ENCODE measurements at places on chromosomes 5 and 9.

GRCh38 chr5:40672425-40672824, 7.3 kb upstream of the PTGER4 start:
- DNase-seq = no peak

DNA sequence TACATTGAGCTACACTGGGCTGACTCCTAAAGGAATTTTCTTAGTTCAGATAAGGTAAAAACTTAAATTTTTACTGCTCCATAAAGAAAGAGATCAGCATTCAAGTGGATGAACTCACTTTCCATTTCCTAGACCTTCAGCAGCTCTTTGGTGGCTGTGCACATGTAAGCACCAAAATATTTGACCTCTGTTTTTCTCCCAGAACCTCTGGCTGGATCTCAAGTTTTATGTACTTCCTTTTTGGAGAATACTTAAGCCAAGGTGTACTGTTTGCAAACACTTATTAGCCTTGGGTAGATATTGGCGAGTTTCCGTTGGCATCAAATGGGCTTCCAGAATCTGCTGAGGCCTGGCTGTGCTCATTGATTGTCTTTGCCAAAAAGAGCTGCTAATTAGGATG, 10.3 kb downstream of the TNC start:
- DNase-seq = no peak

DNA sequence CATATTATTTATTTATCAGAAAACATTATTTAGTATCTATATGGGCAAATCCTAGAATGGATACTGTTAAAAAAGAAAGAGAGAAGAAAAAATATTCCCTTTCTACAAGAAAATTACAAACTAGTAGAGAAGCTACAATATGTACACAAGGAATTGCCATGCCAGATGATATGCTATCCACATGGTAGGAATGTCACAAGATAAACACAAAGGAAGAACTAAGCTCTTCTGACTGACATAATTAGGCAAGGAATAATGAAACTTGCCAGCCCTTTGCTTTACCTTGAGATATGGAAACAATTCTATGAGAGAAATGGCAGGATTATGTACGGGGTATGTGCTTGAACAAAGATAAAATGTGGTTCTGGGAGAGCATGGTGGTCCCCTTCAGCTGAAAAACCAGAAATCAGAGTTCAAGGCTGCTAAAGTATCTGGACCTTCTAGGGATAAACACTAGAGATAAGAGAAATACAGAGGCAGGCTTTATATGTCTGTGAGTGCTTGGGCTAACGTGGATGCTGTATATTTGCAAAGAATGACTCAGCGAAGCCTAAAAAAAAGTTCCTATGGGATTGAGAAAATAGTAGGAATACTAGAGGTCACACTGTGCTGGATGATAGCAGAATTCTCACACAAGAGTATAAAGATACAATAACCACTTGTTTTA, 451.6 kb downstream of the TLE1 start:
- DNase-seq = no peak

GRCh38 chr9:84796404-84796803, 126.9 kb downstream of the NTRK2 start:
- DNase-seq = no peak

- DNase-seq = no peak
These were observed 11.5 kb downstream of the SNX30 start for GRCh38 chr9:112761912-112762655.

GRCh38 chr9:7210854-7211637, 453.3 kb downstream of the KDM4C start:
- DNase-seq = no peak

DNA sequence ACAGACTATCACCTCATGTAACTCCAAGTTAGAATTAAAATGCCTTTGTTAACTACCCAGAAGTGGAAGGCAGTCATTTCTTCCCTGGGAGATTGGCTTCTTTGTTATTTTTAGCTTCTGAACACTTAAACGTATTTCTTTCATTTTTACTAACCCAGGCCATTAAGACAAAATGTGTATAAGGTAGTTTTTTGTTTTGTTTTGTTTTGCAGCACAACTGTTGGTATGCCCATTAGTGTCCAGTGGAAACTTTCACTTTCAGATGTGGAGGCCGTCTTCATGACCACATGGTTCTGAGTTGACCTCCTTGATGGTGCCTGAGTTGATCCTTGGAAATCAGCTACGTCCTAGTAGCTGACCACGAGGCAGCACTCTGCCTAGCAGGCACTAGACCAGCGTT, 264.6 kb upstream of the ZNF608 start:
- DNase-seq = no peak

DNA sequence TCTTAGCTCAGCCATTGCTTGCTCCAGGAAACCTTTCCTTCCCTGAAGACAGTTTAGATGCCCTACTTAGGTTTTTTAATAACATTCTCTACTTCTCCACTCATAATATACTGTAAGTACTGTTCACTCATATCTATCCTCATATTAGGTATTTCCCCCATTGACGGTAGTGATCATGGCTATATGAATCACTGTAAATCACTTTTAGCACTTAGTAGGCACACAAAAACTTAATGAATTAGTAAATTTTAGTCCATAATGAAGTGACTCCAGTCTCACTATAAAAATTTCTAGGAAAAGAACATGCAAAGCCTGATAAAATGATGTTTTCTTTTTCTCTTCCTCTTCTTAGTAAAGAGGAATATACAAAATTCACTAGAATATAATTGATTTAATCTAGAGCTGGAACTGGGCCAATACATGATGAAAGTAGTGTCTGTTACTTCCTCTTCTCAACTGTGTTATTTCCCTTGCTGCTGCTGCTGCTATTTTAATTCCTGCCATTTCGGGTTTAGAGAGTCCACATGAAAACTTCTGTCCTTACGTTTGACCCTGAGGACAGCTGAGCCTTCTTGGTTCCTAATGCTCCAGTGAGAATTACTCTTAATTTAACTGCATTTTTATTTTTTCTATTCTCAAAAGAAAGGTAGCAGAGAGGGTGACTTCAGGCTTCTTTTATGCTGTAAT, 73.5 kb downstream of the LNPEP start:
- DNase-seq = no peak

DNA sequence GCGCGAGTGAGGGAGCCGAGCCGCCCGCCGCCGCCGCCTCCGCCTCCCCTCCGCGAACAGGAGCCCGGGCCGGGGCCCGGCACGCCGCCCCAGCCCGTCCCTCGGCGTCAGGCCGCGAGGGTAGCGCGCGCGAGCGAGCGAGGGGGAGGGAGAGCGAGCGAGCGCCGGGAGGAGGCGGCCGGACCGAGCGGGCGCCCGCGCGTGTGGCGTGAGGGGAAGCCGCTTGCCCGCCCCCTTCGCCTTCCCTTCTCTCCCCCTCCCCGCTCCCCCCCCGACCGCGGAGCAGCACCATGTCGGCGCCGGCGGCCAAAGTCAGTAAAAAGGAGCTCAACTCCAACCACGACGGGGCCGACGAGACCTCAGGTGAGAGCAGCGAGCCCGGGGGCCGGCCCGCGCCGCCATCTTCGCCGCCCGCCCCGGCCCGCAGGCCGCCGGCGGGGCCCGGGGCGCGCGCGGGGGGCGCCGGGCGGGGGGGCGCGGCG, 312 bp downstream of the SET start:
- peak; percentile 6 for DNase-seq

DNA sequence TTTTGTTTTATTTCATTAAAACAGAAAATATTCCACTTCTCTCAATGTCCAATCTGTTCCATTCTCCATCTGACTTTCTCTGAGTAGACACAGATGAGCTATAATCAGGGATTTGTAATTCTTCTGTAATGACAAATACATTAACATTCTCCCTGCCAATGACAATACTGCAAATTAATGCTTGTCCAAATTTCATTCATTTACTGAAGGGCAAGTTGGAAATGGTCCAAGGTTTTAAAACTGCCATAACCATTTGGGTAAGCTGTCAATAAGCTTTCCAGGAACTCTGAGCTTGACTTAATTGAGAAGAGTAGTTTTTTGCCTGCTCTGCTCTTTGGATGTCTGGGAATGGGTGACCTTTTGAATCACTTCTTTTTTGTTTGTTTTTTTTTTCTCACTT, 253.5 kb downstream of the DMRTA1 start:
- DNase-seq = no peak

DNA sequence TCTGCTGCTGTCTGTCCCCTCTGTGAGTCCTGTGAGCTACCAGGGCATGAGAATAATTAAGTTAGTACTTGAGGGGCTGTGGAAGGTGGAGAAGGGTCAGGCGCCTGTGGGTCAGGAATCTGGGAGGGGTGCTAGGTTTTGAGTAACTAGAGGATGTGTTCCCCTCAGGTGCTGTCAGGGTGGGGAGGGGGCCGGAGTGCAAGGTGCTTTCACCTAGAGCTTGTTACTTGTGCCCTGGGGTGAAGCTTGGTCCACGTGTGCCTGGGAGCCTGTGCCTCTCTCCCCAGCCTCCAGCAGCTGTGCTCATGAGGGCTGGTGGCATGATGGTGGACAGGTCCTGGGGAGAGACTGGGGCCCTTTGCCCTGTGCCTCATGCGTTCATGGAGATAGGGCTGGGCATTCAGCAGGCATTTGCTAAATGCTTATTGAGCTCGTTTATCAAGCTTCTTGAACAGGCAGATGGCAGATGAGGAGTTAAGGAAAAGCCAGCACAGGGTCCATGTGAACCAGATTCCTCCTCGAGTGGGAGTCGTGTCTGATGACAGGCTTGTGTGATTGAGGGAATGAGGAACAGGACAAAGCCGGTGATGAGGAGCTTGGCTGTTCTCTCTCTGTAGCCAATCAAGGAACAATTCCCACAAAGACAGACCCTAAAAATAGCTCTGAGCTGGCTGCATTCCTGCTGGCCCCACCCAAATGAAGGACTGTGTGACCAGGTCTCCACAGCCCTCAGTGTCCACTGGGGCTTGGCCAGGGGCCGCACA, 40.9 kb downstream of the CACNA1B start:
- DNase-seq = no peak

- DNase-seq = no peak
These were observed 9.0 kb upstream of the PHF19 start for GRCh38 chr9:120885958-120886357.

- DNase-seq = no peak
These were observed 719 bp downstream of the ARL14EPL start for GRCh38 chr5:116032991-116033390.

DNA sequence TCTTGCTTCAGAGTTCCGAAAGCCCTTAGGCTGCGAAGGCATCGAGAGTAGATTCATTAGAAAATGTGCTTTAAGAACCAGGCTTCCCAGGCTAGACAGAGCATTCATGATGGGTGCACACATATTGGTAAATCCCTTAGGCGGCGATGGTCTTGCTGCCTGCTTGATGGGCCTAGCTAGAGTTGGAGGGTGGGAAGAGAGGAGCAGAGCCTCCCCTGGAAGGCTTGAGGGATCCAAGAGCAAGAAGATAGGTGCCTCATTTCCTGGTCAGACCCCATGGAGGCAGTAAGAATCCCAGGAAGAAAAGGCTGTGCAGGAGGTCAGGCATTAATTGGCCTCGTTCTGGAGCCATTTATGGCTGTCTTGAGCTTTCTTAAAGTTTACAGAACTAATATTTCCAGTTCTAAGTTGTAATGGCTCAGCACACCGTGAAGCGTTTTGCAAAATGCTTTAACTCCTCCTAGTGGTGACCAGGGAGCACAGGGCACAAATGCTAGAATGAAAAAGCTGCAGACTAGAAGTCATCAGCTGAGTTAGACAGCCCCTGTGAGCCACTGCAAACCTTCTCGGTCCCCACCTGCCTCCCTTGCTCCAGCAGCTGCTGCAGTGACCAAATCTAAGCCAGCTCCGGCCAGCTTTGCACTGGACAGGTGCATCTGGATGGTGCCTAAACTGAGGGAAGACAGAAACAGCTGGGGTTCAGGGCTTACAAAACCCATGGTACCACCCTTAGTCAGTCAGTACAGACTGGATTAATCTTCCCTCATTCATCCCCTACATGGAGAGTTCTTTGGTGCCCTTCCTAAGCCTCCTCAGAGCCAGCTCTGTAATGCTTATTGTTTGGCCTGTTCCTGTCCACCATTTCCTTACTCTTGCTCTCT, 14.7 kb downstream of the SLC45A2 start:
- DNase-seq = peak; percentile 58

DNA sequence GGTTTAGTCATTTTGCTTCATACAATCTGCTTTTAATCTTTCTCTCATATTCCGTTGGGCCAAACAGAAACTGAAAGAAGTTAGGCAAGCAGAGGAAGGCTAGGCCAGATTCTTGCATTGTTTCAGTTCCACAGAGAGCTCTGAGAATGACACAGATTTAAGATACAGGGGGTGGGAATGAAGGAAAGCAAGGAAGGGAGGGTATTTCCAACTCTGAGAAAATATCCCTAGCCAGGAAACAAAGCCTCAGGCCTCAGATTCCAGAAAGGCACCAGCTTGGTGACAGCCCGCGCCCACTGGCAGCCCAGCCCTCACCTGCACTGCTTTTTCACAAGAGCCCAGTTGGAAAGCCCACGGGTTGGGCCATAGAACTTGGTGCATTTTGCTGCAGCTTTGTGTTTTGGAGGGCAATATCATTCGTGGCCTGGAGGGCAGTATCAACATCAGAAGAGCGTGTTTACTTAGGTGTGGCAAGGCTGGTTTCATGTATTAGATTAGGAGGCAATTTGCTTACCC, 63.5 kb downstream of the ENC1 start:
- DNase-seq = no peak

GRCh38 chr5:96407436-96407835, 25.6 kb downstream of the PCSK1 start:
- DNase-seq = no peak

DNA sequence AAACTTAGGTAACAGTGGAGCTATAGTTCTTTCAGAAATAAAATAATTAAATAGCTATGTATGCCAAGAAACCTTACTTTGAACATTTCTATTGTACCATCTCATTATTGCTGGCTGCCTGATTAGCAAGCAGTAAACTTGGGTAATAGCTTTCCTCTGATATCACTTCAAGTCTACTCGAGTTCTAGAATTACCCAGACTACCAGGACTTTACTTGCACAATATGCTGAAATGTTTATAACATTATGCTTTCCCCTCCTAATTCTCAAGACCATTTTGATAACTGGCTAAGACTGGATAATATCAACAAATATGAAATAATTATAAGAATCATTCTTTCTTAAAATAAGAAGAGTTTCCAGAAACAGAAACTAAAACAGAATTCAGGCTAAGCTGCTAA, 512.6 kb downstream of the RAB3C start:
- no peak for DNase-seq

GRCh38 chr5:14851050-14851419, 20.5 kb downstream of the ANKH start:
- DNase-seq = no peak

- peak; percentile 60 for DNase-seq
These were observed at the start of gene LRRC14B for GRCh38 chr5:191036-191948. Gene LRRC14B (plus strand): TSS chr5:191495. CDS start chr5:191539, 44 bp downstream.
